HuH-7 (cell line): ENCODE measurements at places on chromosomes 6 and 20.

DNA sequence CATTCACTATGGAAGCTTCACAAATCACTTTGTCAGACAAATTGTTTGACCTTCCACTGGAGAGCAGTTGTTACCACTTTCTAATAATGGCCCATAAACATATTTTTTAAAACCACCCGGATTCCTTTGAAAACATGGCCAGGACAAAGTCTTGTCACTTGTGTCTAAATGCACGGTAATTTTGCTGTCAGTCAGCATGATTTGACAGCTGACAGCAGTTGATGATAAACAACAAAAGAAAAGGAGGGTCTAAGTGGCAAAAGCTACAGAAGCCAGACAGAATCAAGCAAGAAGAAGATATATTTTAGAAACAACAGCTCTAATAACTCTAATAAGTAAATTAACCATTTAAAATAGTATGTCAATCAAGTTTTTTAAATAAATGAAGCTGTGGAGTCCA lies 27.7 kb upstream of the CARMIL1 start:
- no peak for DNase-seq

- DNase-seq, result peak; percentile 82
Measured at GRCh38 chr20:63178889-63179686, 36.8 kb downstream of the YTHDF1 start.

GRCh38 chr6:82534876-82535275 lies 171.3 kb downstream of the TPBG start:
- no peak for DNase-seq

GRCh38 chr20:36593347-36593929 lies 12.1 kb upstream of the RAB5IF start:
- DNase-seq, result no peak

DNA sequence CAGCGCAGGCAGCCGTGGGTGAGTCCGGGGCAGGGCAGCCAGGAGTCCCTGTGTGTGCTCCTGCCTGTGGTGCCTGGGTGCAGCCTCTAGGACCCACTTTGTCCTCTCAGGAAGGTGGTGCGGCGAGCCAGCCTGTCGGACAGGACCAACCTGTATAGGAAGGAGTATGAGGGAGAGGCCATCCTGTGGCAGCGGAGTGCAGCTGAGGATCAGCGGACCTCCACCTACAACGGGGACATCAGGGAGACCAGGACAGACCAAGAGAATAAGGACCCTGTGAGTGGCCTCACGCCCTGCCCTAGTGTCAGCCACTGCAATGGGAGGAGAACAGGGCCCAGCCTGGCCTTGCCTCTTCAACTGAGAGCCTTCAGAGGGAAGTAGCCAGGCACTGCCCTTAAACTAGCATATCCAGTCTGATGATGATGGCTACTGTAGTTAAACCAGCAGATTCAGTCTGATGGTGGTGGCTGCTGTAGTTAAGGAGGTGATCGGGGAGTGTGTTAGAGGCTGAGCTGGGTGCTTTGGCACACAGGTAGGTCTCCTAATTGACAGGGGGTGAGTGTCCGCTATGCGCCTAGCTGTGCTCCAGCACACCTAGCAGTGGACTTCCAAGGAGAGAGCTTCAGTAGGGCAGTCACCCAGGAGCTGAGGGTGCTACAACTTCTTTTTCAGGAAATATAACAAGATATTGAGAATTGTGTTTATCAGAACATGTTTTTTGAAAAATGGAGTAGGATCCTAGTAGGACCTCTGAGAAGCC lies 18.1 kb upstream of the FAM83D start:
- no peak for DNase-seq

DNA sequence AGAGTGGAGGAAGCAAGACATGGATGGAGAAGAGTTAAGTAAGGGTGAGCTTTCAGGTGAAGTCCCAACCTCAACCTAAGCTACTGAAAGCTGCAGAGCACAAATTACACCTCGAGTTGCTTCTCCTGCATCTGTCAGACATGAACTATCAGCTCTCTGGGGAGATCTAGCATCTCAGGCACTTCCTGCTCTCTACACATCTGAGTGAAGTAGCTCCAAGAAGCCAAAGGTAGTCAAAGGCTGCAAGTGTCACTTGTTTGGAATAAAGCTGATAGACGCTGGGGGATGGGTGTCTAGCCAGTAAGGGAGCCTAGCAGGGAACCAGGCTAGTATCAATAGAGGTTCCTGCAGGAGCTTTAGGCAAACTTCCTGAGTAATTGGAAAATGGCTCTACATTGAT lies 228.0 kb downstream of the PLCB1 start:
- DNase-seq, result no peak

GRCh38 chr6:141552463-141552862 lies 580.3 kb upstream of the GJE1 start:
- no peak for DNase-seq

- DNase-seq, result no peak
Measured at GRCh38 chr6:112443179-112444065, 96.3 kb downstream of the RFPL4B start.

- DNase-seq, result no peak
Measured at GRCh38 chr20:33910529-33911327, 83.0 kb upstream of the RALY start.

DNA sequence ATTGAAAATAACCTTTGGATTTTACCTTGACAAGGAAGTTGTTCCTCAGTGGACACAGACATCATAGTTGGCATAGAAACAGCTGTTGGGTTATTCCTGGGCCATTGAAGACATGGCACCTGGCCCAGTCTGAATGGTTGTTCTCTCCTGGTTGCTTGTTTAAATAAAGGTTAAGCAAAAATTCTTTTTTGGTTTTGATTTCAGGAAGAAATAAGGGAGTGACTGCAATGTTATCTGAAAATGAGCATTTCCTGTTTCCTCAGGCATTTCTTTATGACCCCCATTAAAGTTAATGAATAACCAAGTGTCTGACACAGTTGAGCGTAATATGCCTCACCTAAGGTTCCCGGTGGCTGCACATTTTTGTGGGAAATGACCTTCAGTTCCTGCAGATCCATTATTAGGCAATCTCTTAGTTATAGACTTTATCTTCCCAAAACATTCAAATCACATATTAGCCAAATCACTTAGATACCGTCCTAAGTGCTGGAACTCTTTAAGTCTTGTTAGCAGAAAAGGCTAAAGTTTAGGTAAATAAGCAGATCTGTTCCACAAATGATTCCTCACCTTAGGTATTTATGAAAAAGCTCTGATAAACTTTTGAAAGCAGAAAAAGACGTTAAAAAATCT lies 648.7 kb upstream of the FLRT3 start:
- DNase-seq, result peak; percentile 69

GRCh38 chr6:131231891-131232290 lies 96.6 kb downstream of the AKAP7 start:
- no peak for DNase-seq

DNA sequence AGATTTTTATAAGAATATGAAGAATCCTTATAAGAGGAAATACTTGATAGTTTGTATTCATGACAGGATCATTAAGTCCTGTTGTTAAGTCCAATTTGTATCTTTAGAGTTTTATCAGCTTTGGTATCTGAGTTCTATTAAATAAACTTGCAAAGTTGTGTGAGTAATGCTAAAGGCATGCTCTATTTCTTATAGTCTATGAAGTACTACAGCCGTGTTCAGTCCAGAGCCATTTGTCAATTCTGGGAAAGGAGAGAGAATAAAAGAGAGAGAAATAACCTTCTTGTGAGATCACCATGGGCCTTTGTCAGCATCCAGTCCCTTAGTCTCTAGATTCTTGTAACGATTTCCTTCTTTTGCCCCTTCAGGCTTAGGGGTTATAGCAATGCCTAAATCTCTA lies 181.2 kb upstream of the POU3F2 start:
- DNase-seq, result no peak

DNA sequence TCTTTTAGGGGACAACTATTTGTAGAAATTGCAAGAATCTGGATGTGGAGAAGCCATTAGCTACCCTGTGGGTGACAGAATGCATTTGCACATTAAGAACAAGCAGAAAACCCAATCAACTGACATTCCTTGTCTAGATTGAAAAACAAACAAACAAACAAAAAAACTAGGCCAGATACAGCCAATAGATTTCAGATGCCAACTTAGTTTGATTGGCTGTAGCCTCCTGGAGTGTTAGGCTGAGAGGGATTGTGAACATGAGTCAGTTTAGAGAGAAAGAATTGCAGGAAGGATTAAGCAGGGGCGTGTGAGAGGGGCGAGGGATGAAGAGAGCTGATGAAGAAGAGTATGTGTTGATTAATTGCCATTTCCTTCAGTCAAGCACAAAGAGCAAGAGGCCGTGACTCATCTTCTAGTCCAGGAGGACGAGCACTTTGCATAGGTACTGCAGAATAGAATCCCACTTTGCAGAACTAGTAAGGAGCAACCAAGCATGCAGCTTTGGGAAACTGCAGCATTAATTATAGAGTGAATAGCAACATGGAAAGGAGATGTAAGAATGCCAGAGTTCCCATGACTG lies 188.0 kb upstream of the RAB32 start:
- no peak for DNase-seq

DNA sequence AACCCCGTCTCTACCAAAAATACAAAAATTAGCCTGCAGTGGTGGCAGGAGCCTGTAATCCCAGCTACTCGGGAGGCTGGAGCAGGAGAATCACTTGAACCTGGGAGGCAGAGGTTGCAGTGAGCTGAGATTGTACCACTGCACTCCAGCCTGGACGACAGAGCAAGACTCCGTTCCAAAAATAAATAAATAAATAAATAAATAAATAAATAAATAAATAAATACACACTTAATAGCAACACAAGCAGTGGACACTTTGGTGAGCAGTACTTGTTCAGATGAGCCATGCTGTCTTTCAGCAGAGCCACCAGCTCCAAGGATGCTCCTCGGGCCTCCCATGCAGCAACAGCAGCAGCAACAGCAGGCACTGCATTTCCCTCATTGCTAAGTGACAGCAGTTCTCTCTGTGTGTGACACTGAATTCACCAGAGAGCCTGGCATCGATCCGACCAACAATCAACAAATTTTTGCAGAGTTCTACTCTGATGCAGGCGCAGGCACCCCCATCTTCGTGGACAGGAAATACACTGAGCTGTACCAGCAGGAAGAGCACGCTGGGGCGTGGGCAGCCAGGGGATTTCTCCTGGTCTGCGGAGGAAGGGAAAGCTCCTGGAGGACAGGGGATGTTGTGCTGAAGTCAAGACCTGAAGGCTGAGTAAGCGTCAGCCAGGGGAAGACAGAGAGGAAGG lies 54.0 kb upstream of the SNX9 start:
- no peak for DNase-seq

GRCh38 chr6:7911345-7911725 lies 747 bp upstream of the TXNDC5 start:
- no peak for DNase-seq

DNA sequence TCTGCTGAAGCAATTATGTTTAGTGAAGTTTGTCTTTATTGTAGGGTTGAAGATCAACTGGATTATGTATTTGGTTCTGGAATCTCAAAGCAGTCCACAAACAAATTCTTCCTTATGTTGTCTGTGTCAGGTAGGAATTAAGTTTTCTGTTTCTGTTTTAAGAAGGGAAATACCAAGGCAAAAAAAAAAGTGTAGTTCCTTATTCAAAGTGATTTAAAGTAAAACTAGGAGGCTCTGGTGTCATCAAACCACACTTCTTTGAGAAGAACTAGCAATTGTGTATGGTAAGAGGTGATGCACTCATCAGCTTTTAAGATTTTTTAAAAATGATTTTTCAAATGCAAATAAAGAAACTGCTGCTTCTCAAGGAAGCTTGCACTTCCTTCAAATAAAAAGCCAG lies 1.9 kb downstream of the FAM135A start:
- DNase-seq, result no peak

- peak; percentile 54 for DNase-seq
Measured at GRCh38 chr20:50425076-50425475, 85.1 kb upstream of the PTPN1 start.

DNA sequence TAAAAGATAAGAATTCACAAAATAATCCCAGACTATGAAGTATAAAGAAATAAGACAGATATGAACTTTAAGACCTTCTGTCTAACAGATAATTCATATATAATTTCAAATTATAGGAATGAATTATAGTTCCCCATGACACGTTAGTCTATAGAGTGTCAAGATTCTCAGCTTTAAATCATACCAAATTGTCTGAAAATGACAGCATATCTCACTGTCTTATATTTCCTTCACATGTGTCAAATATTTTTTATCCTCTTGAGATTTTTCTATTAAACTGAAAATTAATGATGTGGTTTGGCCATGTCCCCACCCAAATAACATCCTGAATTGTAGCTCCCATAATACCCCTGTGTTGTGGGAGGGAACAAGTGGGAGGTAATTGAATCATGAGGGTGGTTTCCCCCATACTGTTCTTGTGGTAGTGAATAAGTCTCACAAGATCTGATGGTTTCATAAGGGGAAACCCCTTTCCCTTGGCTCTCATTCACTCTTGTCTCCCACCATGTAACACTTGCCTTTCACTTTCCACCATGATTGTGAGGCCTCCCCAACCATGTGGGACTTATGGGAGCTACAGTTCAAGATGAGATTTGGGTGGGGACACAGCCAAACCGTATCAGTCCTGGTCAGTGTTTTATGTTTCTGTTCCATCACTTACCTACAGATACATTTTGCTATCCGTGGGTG lies 825.3 kb upstream of the GJE1 start:
- no peak for DNase-seq

- DNase-seq, result no peak
Measured at GRCh38 chr6:135630789-135631376, 133.3 kb upstream of the AHI1 start.

DNA sequence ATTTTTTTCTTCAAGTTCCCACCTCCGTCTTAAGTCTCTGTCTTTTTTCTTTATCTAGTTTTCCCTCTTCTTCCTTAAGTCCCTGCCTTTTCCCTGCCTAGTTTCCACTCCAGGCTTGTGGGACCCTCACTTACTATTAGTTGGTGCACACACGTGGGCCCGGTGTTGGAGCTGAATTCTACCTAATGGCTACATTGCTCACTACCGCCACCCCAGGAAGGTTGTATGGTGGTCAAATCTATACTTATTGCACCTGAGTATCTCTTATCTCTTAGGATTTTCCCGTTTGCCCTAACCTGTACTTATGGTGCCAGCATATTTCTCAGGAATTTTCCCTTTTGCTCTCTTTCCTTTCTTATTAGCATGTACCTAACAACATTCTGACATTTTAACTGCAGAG lies 692.8 kb downstream of the EPM2A start:
- DNase-seq, result no peak

- no peak for DNase-seq
Measured at GRCh38 chr20:45032781-45033180, 66.5 kb downstream of the STK4 start.

- DNase-seq, result no peak
Measured at GRCh38 chr6:91743756-91744155, 1156.9 kb upstream of the MAP3K7 start.

DNA sequence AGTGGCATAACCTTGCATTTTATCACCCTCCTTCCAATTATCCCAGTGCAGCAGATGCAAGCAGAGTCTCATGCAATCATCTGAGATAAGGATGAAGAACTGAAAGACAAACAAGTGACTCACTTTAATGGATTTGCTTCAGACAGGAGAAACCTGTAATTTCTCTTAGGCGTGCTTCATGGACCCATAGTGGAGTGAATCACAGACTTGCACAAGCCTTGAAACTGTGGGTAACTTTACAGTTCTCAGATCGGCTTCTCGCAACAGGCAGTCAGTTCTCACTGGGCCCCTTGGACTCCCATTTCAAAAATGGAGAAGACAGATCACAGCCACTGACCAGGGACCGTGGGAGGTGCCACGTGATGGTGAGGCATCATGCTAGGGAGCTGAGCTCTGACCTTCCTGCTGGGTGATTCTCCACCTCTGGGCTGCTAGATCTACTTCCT lies at the start of gene ADGRF4:
TSS of gene ADGRF4 (plus strand) at position 239 of the 446 bp plus-strand sequence. CDS start 8,666 bp downstream, outside the sequence.
- no peak for DNase-seq

GRCh38 chr6:28206527-28206926 lies 18.5 kb upstream of the ZSCAN9 start:
- no peak for DNase-seq

- no peak for DNase-seq
Measured at GRCh38 chr6:106617857-106618256, 11.4 kb downstream of the RTN4IP1 start.
